Right cardiac atrium (tissue), 5 donors: ENCODE measurements at places on chromosomes 12 and 14. TPM values are rescaled to one million over a fixed set of nuclear protein-coding genes. Genes with fewer than 3 reads are reported as not detected.
A peak's percentile ranks its signal among the peaks of the same experiment; 100 is the strongest.

GRCh38 chr12:31035967-31036665, 37.5 kb upstream of the DDX11 start:
- DNase-seq, result no peak

DNA sequence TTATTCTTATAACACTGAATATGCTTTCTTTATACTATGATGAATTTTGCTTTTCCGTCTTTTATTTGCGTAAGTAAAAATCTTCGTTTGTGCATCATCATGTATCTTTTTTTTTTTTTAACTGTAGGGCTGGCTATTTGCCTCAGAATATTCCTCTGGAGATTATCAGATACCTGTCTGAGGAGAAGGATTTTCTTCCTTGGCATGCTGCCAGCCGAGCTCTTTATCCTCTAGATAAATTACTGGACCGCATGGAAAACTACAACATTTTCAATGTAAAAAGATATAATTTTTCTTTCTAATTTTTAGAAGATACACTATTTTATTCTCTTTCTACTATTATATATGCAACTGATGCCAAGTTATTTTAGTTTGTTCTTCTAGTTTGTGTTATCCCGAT, 346.6 kb downstream of the TRHDE start:
- no peak for DNase-seq

ANG gene
- 11.0 TPM for polyA plus RNA-seq

IFI27 gene
- 298 TPM for polyA plus RNA-seq

ASPG gene
- polyA plus RNA-seq, result 99.1 TPM

DNA sequence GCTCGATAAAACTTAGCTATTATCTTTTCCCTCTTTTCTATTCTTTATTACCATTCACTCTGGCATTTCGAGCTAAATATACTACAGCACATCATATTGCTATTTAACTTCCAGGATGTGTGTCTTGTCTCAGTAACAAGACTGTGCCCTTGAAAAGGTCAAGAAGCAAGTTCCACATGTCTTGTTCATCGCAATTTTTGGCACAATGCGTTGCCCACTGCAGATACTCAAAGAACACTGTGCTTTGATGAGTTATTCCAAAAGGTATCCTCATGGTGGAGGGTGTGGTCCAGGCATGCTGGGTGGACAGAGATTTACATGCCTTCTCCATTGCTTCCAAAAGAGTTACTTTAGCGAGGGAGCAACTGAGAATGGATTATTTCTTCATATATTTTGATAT, 6.6 kb downstream of the E2F7 start:
- DNase-seq, result no peak

DNA sequence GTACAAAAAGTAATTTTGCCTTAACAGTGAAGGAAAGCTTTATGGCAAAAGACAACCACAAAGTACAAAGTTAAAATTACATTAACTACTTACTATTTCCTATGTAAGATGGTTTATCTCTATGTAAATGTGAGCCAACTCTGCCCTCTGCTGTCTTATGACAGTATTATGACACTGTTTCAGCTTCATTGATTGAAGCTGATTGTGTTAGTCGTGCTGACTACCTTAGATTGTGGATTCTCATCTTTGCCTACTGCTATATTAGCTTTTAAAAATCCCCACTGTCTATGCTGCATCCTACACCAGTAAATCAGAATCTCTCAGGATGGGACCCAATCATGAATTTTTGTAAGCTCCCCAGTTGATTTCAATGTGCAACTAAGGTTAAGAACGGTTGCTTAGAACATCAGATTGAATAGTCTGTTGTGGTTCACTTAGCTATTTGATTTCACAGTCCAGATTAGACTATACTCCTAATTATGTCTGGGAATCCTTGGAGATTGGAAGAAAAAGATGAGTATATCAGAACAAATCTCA, 12.2 kb upstream of the SPTB start:
- no peak for DNase-seq

DNA sequence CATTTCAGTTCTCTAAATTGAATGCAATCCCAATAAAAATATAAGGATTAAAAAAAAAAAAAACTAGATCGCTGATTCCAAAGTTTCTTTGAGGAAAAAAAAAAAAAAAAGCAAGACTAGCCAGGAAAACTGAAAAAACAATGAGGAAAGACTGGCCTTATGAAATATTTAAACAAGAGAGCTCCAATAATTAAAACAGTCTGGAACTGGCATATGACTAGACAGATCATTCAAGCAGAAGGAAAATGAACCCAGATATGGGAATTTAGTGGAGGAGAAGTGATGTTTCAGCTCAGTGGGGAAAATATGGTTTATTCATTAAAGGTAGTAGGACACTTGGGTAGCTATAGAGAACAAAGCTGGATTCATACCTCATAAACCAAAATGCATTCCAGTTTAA, 42.0 kb upstream of the TBC1D15 start:
- DNase-seq, result no peak

DNA sequence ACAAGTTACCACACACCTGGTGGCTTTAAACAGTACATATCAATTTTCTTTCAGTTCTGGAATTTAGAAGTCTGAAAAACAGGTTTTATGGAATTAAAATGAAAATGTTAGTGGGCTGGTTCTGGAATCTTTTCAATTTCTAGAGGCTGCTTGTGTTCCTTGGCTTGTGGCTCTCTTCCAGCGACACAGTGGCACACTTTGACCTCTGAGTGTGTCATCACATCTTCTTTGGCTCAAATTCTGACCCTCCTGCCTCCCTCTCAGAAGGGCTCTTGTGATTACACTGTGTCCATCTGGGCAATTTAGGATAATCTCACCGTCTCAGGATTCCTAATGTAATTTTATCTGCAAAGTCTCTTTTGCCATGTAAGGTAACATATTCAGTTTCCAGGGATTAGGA, 170.0 kb downstream of the PLCZ1 start:
- DNase-seq, result peak; percentile 28

- no peak for DNase-seq
Measured at GRCh38 chr12:66199831-66200509, 11.0 kb downstream of the IRAK3 start.

- DNase-seq, result no peak
Measured at GRCh38 chr12:70686299-70686698, 49.1 kb upstream of the PTPRB start.

DNA sequence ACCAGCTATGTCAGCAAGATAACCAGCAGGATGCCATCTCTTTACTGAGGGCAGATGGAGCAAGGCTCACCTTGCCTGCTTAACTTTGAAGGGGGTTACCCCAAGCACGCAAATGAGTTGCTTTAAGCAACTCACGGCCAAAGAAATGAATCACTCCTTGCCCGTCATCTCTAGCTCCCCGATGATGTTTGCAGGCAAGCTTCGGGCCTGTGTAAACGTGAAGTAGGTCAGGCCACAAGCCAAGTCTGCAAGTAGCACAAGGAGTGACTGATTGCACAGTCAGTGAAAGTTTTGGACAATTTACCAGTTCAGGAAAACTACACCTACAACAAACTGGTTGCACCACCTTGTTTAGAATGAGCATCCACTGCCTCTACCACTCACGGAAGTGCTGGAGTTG, 699.7 kb upstream of the TBX3 start:
- peak; percentile 28 for DNase-seq

DNA sequence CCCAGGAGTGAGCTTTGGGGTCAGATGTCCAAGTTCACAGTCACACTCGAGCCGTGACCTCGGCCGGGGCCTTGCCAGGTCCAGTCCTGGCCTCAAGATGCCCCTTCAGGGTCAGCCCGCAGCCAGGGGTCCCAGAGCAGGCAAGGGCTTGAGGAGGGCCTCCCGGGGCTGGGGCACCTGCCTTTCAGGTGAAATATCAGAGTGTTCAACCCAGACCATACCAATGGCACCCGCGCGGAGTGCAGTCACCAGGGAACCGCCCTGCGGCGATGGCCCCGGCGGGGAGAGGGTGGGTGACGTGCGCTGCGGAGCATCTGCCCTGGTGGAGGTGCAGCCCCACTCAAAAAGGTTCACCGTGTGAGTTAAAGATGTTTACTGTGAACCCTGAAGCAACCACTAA, 16.9 kb downstream of the LRCOL1 start:
- DNase-seq, result peak; percentile 54

C3AR1 gene
- polyA plus RNA-seq, result 2.4 TPM

DNA sequence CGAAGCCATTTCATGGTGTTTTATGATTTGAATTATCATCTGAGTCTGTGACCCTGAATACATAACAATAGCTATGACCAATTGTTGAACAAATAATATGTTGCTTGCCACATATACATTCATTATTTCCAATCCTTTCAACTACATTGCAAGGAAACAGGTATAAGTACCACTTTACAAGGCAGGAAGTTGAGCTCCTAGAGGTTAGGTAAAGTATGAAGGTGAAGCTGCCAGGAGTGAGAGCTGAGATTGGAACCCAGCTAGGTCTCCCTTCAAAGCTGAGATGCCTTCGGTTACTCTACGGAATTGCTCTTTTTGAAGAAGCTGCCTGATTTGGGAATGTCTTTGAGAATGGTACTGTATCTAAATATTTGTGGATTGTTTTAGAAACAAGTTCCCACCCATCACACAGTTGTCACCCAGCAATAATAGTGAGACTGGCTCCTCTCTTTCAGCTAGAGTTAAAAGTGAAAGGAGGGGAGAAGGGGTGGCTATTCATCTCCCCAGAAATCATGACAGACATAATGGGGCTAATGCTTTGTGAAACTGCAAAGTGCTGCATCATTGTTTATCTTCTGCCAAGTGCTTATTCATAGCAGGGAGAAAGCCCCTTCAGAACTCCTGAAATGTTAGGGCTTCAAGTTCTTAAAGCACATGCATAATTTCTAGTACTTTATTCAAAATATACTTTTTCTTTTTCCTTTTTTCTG, 75.9 kb upstream of the AMIGO2 start:
- no peak for DNase-seq

DNA sequence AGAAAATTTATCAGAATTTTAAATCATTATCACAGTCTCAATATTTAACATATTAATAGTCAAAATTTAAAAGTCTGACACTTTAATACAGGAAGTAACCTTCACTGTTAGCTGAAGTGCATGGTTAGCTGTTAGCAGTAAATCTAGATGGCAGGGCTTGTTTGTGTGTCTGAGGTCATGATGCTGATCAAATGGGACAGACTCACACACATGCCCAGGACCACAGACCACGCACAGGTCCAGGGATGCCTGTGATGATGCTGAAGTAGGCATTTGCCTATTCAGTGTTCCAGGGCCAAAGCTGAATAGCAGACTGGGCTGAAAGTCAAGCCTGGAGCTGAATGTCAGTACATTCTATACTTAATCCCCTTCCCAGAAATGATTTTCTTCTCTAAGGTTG, 20.5 kb downstream of the FNTB start:
- DNase-seq, result no peak

- DNase-seq, result no peak
Measured at GRCh38 chr12:85740186-85740585, 96.0 kb downstream of the RASSF9 start.

GRCh38 chr14:22829661-22830442, at the start of gene MRPL52:
TSS of gene MRPL52 (plus strand) at chr14:22829887. CDS start at chr14:22829913, 26 bp downstream.
- DNase-seq, result peak; percentile 96

RARG gene
- 10.5 TPM for polyA plus RNA-seq

GRCh38 chr14:106665814-106666213, 1139.4 kb downstream of the TMEM121 start:
- DNase-seq, result no peak

DNA sequence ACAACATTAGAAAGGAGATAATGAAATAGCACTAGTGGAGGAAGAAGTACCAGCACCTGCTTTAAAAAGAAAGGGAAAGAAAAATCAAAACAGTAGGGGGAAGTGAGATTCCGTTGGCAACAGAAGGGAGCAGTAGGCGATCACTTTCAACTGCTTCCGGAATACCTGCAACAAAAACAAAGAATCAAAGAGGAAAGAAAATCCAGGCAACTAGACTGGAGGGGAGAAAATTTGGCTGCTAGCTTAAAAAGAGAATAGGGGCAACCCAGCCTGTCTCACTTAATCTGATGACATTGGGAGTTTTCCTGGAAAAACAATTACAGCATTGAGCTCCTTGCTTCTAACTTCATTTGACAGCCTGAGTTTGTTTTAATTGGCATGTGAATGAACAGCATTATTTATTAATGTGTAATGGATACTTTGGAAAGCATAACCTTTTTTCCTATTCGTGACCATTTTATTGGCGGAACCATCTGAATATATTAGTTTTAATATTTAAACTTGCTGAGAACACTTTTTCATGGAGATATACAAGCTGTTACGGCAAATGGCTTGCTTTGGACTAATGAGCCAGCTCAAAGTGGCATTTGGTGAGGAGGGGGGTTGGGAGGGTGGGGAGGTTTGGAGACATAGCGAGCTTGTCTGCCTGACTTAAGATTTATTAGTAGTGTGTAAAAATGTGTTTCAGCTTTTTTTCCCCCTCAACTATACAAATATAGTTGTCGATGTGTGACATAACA, 2.5 kb upstream of the DACT1 start:
- DNase-seq, result no peak

GRCh38 chr14:94953541-94954260, 183.8 kb upstream of the GSC start:
- no peak for DNase-seq

NEUROD4 gene
- not detected for polyA plus RNA-seq

- no peak for DNase-seq
Measured at GRCh38 chr14:99531251-99532096, 50.3 kb downstream of the CCNK start.

PLA2G1B gene
- polyA plus RNA-seq, result not detected

KLRK1 gene
- polyA plus RNA-seq, result 0.59 TPM

LHX5 gene
- not detected for polyA plus RNA-seq

KRT85 gene
- not detected for polyA plus RNA-seq
